ENCODE measurements at places on chromosomes 13 and 19.

GRCh38 chr19:38015216-38015615 lies 108.2 kb downstream of the SIPA1L3 start:
- DNase-seq = no peak

- no peak for DNase-seq
Measured at GRCh38 chr19:45528149-45528743, 21.0 kb downstream of the VASP start.

DNA sequence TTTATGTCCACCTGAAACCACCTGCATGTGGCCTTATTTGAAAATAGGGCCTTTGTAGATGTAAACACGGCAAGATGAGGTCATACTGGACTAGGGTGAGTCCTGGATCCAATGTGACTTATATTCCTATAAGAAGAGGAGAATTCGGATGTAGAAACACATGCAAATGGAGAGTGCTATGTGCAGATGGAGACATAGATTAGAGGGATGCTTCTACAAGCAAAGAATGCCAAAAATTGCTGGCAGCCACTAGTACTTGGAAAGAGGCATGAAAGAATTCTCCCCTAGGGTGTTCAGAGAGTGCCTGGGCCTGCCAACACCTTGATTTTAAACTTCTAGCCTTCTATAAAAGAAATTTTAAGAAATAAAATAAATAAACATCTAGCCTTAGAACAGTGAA lies 226.1 kb downstream of the RFC3 start:
- DNase-seq = no peak

DNA sequence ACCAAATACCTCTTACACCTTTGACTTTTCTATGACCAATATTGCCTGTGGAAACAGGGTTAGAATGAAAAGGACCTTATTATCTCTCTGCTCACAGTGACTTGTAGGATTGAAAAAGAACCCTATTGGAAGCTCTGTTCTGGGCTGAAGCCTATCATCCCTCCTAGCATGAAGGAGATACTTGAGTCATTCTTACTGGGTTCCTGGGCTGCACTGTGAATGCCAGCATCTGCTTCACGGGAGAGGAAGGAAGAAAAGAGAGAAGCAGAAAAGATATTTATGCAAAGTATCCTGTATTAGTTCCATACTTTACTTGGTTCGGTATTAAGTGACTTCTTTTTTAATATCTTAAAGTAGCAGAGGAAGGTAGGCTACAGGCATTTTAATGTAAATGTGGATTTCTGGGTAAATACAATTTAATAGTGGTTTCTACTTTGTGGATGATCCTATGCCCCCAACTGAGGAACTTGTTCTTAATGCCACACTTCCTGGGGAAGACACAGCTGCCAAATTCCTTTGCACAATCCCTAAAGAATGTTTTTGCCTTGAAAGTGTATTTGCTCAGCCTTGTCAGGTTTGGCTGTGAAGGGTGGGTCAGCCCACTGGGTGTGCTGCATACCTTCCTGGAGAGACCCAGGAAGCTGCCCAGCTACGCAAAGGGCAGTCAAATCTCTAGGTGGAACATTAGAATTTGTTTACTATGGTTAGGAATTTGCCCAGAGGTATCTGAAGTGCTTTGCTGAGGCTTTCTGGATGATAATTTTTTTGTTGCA lies 13.7 kb upstream of the SCEL start:
- no peak for DNase-seq

- no peak for DNase-seq
Measured at GRCh38 chr13:21909331-21909730, 238.5 kb downstream of the FGF9 start.

DNA sequence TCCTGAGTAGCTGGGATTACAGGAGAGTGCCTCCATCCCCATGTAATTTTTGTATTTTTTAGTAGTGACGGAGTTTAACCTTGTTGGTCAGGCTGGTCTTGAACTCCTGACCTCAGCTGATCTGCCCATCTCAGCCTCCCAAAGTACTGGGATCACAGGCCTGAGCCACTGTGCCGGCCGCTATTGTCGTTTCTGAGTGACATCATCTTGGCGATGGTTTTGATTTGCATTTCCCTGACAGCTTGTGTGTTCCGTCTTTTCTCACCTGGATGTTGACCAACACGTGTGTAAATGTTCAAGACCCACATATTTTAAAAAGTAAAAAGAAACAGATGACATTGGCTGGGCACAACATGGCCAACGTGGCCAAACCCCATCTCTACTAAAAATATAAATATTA lies 12.8 kb upstream of the MKNK2 start:
- no peak for DNase-seq

DNA sequence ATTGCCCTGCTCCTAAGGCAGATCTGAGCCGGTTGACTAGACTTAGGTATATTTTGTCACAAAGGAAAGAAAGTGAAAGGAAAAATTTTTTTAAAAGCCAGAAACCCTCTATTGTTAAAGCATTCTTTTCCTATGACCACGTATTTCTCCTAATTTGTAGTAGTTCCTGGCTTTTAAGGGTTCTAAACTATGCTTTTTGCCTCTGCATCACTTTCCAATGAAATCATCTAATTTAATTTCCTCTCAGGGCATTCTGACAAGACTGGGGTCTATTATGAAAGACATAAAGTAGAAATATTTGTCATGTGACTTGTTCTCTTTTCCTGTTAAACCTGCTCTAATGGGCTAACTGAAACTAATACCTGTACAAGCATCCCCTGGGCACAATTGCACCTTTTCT lies 233.0 kb upstream of the PRR20A start:
- DNase-seq = no peak

DNA sequence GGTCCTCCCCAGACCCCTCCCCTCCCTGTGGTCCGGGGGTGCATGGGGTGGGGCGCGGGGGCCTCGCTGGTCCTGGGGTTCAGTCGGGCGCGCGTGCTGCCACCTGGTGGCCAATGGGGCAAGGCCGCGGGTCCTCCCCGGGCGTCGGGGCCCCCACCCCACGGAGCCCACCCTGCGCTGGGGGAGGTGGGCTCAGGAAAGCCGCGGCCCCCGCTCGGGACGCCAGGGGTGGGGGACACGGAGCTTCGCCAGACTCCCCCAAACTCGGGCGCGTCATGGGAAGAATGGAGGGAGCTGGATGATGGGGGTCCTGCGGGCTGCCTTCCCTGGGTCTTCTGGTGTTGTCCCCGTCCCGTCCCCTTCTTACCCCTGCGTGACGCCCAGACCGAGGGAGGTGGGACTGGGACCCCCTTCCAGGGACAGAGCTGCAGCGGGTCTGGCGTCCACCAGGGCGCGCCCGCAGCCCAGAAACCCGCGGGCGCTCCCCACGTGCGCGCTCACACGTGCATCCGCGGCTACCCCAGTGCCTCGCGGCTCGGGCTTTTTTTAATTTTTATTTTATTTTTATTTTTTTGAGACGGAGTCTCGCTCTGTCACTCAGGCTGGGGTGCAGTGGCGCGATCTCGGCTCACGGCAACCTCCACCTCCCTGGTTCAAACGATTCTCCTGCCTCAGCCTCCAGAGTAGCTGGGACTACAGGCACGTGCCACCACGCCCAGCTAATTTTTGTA lies 19.8 kb upstream of the TCF3 start:
- DNase-seq = no peak

DNA sequence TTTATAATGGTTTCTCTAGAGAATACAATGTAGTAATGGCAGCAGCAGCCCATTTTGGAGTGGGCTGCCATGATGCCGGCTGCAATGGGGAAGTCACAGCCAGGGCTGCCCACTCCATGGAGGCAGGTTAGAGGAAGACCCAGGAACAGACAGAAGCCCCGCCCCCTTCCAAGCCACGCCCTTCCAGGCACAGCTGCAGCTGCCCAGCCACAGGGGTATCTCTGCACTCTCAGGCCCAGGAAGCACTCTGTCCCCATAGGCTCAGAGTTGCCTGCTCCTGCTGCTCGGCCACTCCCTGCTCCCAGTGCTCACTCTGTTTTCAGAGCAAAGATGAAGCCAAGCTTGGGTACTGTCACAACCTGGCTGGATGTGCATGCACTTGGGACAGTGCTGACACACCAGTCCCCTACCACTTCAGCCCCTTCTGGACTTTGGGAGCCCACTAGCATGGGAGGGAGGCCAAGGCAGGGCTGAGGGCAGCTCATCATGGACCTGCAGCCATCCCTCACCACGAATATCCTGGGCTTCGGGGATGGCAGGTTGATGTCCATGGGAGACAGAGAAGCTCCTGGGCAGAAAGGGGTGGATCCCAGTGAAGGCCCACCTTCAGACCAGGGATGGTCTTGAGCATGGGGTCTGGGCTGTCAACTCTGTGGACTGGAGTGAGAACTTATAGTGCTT lies 1224.2 kb downstream of the SLITRK5 start:
- no peak for DNase-seq

DNA sequence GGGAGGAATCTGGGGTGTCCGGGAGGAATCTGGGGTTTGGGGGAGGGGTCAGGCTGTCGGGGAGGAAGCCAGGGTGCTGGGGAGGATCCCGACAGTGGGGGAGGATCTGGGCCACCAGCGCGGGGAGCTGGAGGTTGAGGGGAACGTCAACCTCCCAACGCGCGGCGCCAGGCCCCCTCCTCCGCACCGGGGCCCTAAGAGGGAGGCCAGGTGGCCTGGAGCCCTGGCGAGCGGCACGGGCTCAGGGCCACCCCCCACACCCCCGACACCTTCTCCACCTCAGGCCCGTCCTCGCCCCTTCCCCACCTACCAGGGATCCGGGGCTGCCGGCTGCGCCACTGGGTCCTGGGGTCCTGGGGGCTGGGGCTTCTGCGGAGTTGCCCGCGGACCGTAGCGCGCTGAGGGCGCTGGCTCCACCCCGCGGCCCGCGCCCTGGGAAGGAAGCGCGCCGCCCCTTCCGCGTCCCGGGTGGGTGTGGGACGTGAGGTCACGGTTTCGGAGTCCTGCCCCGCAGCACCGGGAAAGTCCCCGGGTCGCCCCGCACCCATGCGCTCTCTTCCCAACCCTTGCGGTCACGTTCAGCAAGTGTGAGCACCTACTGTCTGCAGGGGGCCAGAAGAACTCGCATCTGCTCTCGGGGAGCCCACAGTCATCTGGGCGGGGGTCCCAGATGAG lies at the start of gene TICAM1:
TICAM1 (minus strand) TSS at position 409 of the 675 bp plus-strand sequence. CDS start 13,335 bp downstream, outside the sequence.
- DNase-seq = peak; percentile 73

DNA sequence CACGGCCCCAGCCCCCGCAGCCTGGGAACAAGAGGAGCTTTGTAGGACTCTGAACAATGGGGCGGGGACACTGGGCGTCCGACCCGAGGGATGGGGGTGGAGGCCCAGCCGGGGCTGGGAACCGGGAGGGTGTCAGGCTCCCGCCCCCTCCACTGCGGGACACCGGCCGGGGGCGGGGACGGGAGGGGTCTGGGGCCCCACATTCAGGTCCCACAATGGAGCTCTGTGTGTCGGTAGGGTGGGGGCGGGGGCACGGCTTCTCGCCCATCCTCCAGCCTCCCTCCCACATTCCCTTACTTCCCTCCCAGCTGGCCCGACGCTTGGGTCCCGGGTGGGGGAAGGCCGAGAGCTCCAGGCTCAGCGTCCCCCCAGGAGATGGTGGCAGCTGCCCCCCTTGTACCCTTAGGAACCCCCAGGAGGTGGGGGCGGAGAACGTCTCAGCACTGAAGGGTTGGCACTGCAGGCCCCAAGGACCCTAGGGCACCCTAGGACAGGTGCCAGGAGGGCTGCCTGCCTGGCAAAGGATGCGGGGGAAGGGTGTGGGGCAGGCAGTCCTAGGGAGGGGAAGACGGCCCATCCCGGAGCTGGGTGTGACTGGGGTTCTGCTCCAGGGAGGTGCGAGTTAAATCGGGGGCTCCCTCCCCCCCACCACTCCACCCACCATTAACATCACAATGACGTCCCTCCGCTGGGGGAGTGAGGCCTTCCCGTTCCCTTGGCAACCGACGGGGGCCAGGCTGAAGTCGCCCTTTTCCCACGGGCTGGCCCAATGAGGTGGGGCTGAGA lies 5.3 kb downstream of the TTYH1 start:
- DNase-seq = no peak

GRCh38 chr19:51317968-51318367 lies 6.5 kb downstream of the IGLON5 start:
- no peak for DNase-seq

GRCh38 chr19:38388349-38389100 lies at the start of gene SPRED3:
TSS of gene SPRED3 (plus strand) at chr19:38388697. CDS start at chr19:38390303, 1,606 bp downstream.
- DNase-seq = no peak

- no peak for DNase-seq
Measured at GRCh38 chr13:26707122-26708006, 53.2 kb downstream of the GPR12 start.

- no peak for DNase-seq
Measured at GRCh38 chr13:90997951-90998350, 349.5 kb upstream of the MIR17HG start.

DNA sequence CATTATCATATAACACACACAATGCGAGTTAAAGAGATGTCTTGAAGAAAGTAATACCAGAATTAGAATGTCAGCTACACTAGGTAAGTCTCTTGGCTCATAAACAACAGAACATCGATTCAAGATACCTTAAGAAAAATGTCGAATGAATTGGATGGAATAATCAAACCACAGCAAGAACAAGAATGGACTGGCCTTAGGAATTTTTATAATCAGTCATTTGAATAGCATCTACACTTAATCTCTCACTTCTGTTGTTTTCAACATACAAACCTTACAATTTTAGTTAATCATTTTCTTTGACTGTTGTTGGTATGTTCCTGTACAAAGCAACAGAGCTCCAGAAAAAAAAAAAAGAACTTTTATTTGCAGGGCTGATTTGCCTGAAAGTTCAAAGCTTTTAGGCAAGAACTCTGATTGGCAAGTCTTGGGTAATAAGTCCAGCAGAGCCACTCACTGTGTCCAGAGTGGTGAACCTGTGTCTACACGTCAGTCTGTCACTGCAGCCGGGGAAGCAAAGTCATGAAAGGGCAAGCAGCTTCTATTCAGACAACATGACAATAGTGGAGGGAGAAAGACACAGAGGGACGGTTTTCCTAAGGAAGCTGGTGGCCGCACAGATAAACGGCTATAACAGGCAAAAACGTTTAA lies 1026.1 kb upstream of the MIR17HG start:
- no peak for DNase-seq

DNA sequence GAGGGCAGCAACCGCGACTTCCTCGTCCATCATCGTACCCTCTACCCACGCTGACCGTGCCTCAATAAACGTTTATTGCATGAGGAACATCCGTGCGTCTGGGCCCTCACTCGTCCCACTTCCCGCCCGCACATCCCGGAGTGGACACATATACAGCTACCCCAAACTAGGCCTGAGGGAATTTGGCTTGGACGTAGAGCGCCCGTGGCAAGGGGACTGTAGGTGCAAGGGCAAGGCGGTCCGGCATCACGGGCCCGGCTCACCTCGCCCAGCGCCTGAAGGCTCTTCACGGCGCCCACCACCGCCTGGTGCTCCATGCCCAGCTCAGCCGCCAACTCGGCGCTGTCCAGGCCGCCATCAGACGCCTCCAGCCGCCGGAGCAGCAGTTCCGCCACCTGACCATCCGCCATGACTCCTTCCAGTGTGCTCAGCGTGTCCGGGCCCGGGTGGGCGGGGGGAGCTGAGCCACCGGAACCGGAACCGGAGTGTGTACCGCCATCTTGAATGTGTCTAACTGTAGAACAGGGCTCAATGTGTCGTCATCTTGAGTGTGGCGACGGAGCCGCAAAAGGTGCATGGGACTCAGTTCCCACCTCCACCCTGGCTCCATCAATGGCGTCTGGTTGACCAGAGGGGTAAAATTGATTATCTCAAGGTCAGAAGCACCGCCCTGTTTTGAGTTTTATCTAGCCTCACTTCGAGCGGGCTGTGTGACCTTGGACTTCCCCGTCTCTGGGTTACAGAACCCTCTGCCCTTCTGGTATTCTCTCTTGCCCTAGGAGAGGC lies at the start of gene FARSA:
FARSA (minus strand) TSS at position 425 of the 786 bp plus-strand sequence; CDS start at position 410, 15 bp downstream.
- DNase-seq = peak; percentile 82

- DNase-seq = no peak
Measured at GRCh38 chr13:52638666-52639328, 3.4 kb upstream of the HNRNPA1L2 start.
